CD4-positive, alpha-beta memory T cell (primary cell): ENCODE measurements at places on chromosomes 4 and X.

- DNase-seq = no peak
Measured at GRCh38 chr4:36242629-36243354, 1.5 kb downstream of the ARAP2 start.

DNA sequence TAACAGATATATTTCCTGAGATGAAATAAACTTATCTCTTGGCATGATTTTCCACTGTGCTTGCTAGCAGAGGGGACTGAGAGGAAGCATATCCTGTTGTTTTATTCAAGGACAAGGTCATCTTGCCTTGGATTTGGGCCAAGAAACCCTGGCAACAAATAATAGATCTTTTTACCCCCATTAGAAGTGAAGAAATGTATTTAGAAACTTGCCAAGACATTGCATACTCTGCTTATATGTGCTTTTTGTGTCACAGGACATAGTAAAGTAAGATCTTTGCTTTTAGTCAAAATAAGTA lies 170.2 kb downstream of the RAPGEF2 start:
- no peak for DNase-seq

DNA sequence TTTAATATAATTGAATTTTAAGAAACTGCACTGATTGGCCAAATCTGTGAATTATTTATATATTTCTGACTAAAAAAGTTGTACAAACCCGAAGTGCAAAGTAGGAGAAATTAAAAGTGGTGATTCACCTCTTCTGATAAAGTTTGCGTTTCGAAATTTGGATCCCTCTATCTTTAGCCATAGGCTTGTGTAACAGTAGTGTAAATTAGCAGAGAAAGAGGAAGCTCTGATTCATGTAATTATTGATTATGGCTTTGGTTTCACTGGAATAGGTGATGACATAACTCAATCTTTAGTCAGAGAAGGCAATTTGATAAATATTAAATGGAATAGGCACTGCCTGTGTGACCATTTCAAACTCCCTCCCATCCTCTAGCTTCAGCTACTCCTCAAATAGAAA lies 717.8 kb upstream of the PCDH7 start:
- no peak for DNase-seq

GRCh38 chrX:53486285-53486684 lies 52.1 kb upstream of the HSD17B10 start:
- no peak for DNase-seq

DNA sequence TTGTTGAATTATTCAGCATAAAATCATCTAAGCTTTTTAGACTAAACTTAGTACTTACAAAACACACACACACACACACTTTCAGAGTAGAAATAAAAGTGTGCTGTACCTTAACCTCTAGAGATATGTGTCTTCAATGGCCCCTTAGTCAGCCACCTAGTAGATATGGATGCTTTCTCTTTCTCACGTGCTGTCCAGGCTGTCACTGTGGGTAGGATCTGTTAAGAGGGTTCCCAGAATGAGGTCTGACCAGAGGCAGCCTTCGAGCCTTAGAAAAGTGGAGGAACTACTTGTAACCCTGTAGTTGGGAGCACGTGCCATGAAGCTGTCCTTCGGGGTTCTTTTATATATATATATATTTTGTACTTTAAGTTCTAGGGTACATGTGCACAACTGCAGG lies 117.9 kb downstream of the COL4A5 start:
- no peak for DNase-seq

- no peak for DNase-seq
Measured at GRCh38 chrX:70434352-70434866, 10.2 kb upstream of the DLG3 start.

DNA sequence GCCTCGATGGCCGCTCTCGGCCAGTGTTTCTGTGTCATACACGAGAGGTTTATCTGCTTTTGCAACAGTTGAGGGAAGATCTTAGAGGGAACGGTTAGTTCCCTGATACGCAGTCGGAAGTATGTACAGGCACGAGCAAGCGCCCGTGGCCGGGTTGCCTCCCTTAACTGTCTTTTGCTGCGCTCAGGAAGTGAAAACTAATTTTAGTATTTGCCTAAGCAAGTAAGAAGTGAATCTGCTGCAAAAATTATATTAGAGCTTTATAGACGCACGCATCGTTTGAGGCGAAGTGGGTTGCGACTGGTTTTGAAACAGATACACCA lies 695 bp downstream of the MTM1 start:
- peak; percentile 64 for DNase-seq

GRCh38 chr4:55336138-55337034 lies 9.7 kb upstream of the SRD5A3 start:
- no peak for DNase-seq

- no peak for DNase-seq
Measured at GRCh38 chr4:25158817-25159216, 1.4 kb downstream of the SEPSECS start.

DNA sequence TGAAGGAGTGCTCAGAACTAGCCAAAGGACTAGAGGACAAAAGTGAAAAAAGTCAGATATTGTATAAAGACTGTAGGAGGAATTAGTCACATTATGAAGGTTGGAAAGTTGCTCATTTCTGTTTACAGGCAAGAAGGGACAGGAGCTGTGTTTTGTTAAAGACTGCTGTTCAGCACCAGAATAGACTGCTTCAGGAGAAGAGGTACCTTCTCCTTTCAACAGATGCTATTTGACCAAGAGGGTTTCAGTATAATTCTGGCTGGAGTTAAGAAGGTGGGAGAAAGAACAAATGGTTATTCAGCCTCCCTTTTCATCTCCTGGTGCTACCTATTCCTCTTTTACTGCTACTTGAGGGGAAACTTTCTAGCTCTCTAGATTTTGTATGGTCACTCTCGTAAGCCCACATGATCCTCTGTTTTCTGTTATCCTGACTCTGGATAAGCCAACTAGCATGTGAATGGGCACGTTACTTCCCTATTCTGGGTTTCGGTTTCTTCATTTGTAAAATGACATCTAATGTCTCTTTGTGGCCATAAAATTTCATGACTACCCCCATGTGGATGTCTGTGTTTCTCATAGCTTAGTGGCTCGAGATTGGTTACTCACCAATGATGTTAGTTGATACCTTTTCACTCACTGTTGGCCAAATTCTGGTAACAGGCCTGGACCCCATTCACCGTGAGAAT lies 68.9 kb downstream of the SH2D1A start:
- DNase-seq = no peak
